ENCODE measurements at places on chromosomes 1 and 21.

GRCh38 chr1:96361271-96361856 is 360.2 kb upstream of the PTBP2 start:
- DNase-seq = no peak

DNA sequence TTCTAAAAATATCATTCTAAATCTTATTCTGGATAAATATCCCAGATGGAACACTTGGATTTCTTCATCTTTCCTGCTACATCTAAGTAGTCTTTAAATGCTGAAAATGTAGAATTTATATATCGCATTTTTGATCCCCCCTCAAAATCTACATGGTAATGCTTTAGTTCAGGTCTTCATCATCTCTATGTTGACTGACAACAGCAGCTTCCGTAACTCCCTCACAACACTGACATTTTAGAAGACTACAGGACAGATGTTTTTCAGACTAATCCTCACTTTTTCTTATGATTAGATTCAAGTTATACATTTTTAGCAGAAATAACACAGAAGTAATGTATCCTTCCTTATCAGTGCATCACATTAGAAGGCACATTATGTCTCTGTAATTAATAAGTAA is 336.5 kb downstream of the LMO4 start:
- no peak for DNase-seq

DNA sequence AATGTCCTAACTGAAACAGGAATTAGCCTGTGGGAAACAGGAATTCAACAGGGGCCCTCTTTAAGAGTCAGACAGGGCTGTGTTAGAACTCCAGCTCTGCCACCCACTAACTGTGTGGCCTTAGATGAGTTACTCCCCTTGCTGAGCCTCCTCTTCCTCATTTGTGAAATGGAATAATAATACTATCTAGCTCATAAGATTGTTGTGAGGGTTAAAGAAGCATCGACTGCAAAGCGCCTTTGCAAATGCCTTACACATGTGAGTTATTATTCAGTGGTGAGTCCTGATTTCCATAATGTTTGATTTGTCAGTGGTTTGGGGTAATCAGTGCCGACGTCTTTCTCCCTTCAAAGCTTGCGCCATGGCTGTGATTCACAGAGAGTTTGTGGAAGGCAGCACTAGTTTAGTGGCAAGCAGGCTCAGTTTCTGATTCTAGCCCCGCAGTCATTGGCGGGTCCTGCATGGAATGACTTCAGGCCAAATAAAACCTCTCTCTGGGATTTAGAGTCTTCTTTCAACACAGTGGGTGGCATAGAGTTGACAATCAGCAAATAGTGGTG is 388.5 kb downstream of the PLPP3 start:
- DNase-seq = no peak

GRCh38 chr1:162259894-162260455 is 116.7 kb downstream of the SPATA46 start:
- no peak for DNase-seq

- DNase-seq = no peak
Measured at GRCh38 chr1:50195205-50195604, 86.5 kb downstream of the ELAVL4 start.

GRCh38 chr1:101364370-101365120 is 127.7 kb downstream of the S1PR1 start:
- no peak for DNase-seq

DNA sequence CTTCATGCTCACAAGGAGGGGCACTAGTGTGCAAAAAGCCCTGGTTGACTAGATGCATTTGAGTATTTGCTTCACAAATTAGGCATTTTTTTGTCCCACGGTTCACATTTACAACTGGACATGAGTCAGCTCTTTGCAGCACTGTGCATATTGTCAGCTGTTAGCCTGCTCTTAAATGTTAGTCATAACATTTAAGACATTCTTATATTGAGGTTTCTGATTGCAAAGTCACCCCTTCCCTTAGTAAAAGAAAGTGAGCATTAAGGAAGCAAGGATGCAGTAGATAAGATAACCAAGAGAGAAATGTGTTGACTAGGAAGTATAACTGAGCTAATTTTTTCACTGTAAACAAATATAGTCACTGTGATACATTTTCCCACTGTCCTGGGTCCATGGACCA is 132.6 kb upstream of the CTTNBP2NL start:
- DNase-seq = no peak

- DNase-seq = no peak
Measured at GRCh38 chr1:9465640-9466039, 73.6 kb upstream of the SLC25A33 start.

- DNase-seq = no peak
Measured at GRCh38 chr1:48693674-48694320, 82.9 kb downstream of the BEND5 start.

- no peak for DNase-seq
Measured at GRCh38 chr1:89822999-89823628, 2.3 kb downstream of the LRRC8D start.

- no peak for DNase-seq
Measured at GRCh38 chr1:104630567-104631149, 881.0 kb downstream of the AMY1C start.
